ENCODE measurements at places on chromosomes 6 and 20.

DNA sequence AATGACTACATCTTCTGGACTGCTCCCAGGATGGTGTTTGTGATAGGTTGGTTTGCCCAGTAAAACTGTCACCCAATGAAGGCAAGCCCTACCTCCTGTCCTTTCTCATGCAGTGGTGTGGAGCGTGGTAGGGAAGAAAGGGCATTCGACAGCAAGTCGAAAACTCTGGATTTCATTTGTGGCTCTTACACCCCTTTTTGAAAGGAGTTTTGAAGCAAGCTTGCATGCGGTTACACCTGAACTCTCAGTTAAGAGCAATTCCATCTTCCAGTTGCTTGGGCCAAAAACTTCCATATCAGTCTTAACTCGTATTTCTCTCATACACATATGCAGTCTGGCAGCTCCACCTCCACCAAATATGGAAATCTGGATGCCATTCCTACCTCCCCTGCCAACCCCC lies 19.7 kb upstream of the SLC22A2 start:
- no peak for DNase-seq

GRCh38 chr20:39702701-39703349 lies 740.7 kb downstream of the DHX35 start:
- DNase-seq: no peak

DNA sequence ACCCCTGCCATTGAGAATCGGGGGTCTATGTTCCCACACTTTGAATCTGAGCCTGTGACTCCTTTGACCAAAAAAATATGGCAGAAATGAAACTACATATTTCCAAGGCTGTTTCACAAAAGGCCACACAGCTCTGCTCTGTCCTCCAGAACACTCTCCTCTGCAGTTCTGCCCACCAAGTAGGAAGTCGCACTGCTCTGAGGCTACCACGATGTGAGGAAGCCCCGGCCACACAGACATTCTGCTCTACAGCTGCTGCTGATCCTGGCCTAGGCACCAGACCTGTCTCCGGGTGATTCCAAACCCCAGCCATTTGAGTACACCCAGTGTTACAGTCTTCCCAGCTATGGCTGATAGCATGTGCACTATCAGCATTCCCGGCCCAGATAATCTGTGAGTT lies 85.1 kb downstream of the LYRM4 start:
- no peak for DNase-seq

DNA sequence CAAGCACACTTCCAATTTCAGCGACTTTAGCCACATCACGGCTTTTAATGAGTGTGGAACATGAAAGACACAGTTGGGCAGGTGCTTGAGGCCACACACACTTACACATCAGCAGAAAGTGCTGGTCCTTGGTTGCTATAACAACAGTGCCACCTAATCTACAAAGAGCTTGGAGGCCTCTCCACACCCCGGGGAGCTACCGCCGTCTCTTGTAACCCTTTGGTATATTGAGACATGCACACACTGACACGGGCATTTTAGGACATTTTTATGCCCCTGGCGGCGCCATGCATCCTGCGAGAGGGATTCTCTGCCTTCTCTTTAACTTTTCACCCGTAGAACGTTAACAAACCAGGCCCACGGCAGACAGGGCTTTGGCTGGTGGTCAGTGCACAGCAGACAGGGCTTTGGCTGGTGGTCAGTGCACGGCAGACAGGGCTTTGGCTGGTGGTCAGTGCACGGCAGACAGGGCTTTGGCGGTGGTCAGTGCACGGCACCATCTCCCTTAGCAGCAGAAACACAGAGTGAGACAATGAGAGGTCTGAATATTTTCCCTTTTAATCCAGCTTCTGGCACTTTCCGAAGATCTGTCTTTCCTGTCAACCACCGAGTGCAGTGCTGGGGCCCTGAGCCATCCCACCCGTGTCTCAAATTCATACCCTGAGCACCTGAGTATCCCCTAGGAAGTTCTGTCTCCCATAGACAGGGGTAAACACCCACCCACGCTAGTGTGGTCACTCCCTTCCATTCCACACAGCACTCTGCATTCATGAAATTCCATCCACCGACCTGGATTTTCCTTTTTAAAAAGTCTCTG lies 116.6 kb upstream of the RPS6KA2 start:
- no peak for DNase-seq

DNA sequence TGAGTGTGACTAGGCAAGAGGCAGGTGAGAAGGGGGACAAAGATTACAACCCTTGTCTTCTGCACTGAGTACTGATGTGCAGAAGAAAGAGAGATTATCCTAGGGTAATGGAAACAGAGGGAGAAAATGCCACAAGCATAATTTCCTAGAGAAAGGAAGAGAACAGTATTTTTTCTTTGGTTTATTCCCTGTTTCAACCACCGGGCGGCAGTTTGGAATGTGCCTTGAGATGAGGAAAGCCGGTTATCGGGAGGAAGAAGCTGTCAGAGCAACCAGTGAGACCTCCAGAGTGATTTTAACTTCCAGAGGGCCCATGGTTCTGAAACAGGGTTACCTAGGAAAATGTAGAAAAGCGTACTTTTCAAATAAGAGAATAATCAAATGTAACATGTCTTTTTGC lies 121.4 kb downstream of the REV3L start:
- DNase-seq: no peak

GRCh38 chr6:30763618-30764489 lies 19.5 kb upstream of the IER3 start:
- no peak for DNase-seq

- DNase-seq: no peak
Observed at GRCh38 chr20:51400051-51400926, 142.2 kb downstream of the NFATC2 start.

- no peak for DNase-seq
Observed at GRCh38 chr6:158087224-158087867, 80.7 kb downstream of the SERAC1 start.

- no peak for DNase-seq
Observed at GRCh38 chr6:144106206-144106605, 10.8 kb upstream of the SF3B5 start.

DNA sequence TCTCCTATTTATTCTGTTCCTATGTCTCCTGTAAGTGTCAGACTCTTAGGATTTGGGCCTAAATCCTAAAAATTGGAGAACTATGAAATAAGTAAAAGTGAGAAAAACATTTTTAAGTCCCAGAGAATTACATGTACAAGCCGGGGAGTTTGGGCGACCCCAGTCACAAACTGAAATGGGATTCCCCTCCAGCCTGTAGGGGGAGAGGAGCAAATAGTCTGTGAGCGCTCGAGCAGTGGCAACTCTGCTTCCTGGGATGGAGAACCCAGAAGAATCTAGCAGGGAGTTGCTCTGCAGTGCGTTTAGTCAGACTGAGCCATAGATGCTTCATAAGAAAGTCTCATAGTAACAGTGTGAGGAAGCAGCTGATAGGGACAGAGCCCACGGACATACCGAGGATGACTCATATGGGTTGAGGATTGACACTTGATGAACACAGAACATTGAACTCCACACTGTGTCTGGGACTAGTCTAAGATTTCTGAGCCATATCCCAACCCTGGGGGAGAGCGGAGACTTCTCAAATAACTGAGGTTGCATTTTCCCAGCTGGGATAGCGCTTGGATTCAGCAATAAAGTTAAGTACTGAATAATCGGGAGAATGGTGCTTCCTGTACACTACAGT lies 437.2 kb downstream of the BCKDHB start:
- no peak for DNase-seq

- DNase-seq: no peak
Observed at GRCh38 chr20:9068841-9069663, at the start of gene PLCB4. Gene PLCB4, plus strand, starts transcription at chr20:9069087. Its CDS starts 238,728 bp downstream, at chr20:9307815.

DNA sequence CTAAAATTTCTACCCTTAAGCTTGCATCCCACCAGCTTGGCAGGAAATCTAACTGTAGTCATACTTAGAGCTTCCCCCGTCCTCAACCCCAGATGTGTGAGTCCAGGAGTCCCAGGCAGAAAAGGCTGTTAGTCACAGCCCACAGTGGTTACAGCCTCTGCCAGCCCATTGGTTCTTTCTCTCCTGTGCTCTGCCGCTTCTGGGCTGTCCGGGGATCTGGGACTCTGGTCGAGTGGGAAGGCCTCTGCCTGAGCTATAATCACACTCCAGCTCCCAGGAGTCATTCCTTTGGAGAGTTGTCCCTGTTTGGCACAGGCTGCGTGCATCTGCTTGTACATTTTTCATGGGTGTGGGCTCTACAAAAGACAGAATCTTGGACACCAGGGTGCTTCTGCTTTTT lies 45.6 kb upstream of the FYN start:
- no peak for DNase-seq

DNA sequence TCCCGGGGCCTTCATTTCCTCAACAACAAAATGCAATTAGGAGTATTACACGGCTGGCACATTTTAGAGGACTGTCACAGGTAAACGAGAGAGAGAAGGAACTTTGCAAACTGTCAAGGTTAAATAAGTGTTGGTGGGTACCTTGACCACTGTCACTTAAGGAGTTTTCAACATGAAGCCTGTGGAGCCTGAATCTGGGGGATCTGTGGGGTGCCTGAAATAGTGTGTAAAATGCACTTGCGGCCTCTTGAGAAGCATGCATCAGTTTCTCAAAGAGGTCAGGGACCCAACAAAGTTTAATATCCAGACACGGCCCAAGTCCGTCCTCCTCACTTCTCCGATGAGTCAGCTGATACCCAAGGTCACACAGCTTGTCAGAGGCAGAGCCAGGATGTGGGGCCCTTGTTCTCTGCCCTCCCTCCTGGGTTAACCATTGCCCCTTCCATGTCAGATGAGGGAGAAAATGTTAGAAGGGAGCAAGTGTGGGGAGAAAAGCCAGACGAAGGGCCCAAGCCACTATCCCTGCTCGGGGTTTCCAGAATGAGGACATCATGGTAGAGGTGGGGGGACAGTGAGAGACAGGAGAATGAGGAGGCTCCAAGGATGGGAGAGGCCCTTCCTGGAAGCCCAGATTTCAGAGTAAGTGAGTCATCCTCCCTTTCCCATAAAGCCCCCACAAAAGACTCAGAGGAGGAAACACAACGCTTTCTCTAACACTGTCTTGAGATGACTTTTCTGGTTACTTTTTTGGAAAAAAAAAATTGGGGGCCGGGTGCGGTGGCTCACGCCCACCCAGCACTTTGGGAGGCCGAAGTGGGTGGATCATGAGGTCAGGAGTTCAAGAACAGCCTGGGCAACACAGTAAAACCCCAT lies 42.2 kb downstream of the C6orf132 start:
- no peak for DNase-seq

DNA sequence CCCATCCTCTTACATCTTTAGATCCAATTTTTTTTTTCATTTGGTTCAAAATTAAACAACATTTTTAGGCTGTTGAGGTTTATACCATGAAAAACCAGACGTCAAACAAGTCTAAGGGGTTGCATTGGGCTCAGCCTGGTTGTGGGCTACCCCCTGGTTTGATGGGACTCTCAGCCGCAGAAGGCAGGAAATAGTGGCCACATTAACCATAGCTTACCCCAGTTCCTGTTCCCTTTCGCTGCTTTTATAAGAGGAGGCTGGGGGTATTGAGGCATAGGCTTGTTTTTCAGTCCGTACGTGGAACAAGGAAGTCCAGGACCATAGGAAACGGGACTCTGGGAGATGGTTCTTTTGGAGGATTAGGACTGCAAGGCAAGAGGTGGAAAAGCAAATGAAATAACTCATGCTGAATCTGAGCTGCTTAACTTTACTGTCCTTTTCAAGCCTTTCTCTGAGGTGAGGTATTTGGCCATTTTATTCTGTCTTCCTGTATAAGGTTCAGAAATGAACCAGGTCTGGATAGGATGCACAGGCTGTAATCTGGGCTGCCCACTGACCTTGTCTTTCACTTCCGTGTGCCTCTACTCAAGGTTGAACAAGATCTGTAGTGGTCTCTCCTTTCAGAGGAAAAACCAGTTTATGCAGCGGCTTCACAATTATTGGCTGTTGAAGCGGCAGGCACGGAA lies 7.7 kb downstream of the BRPF3 start:
- no peak for DNase-seq

GRCh38 chr6:133404151-133404550 lies 163.0 kb downstream of the EYA4 start:
- no peak for DNase-seq

DNA sequence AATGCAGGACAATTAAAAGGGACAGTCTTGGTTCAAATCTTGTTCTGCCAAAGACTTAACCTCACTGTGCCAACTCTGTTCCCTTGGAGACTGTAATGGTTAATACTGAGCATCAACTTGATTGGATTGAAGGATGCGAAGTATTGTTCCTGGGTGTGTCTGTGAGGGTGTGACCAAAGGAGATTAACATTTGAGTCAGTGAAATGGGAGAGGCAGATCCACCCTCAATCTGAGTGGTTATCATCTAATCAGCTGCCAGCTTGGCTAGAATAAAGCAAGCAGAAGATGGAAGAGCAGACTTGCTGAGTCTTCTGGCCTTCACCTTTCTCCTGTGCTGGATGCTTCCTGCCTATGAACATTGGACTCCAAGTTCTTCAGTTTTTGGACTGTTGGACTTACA lies 474.4 kb downstream of the CD83 start:
- DNase-seq: no peak

GRCh38 chr20:26324177-26324576 lies 627.5 kb upstream of the ZNF337 start:
- no peak for DNase-seq

- DNase-seq: no peak
Observed at GRCh38 chr6:140107216-140107615, 732.8 kb upstream of the CITED2 start.

DNA sequence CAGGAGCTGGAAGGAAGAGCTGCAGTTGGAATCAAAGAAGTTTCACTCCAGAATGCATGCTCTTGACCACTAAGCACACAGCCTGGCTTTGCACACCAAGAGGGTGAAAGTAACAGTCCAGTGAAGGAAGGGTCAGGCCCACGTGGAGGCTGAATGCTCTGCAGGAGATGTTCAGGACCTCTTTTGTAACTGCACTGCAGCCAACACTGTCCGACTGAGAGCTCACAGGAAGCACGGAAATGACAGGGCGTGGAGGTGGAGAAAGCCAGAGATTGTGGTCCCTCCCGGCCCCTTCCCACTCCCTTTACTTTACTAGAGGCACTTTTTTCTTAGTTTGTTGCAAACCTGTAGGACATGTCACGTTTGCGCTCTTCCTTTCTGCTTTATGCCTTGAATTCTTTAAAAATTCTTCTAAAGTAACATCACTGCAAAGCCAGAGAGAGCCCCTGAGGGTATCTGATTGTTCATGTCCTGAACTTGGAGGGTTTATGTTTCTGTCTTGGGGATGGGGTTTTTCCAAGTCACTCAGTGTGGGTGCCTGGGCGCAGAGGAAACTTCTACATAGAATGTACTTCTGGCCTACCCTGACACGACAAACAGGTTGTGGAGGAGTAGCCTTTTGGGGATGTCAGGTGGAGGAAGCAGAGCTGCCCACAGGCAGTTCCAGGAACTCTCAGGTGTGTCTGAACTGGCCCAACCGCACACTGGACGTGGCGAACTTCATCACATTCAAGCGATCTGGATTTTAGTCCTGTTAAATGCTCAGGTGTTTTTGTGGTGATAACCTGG lies 40.9 kb downstream of the JAG1 start:
- DNase-seq: no peak

DNA sequence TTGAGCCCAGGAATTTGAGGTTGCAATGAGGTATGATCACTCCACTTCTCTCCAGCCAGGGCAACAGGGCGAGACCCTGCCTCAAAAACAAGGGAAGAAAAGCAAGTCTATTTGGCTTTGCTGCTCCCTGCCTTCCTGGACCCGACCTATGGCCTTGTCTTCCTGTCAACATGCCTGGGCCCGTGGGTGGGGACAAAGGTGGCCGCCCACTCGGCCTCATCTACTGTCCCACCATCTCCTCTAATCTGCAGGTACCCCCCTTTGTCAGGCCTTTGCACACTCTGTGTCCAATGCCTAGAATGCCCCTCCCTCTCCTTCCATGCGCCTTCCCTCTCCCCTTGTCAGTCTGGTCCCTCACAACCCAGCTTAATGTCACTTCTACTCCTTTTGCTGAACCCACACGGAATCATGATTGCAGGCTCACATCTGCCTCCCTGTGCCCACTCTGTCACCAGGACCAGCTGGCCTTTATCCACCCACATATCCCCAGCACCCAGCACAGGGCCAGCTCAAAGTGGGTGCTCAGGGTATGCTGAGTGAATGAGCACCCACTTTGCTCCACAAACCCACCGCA lies 40.3 kb downstream of the MDFI start:
- no peak for DNase-seq

All from cortex of kidney (tissue), 1 donor.